ENCODE measurements at places on chromosomes 6 and 20.

- no peak for DNase-seq
Observed at GRCh38 chr6:146912730-146913685, 291.2 kb upstream of the STXBP5 start.

DNA sequence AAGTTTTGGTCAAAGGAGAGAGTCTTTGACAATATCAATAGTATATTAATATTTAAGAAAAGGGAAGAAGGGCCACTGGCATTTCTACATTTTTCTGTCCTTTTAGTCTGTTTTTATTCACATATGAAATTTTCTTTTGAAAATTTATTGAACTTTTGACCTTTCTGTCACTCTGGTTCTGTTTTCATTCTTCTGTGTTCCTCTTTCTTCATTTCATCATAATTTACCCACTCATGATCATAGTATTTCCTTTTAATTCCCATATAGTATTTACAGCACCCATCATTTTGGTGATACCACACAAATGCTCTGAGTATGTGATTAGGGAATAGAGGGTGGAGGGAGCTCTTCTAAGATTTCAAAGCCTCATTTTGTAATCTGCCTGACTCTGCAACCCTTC lies 142.8 kb downstream of the GJA1 start:
- no peak for DNase-seq

GRCh38 chr20:45343532-45344167 lies 4.6 kb downstream of the SDC4 start:
- no peak for DNase-seq

DNA sequence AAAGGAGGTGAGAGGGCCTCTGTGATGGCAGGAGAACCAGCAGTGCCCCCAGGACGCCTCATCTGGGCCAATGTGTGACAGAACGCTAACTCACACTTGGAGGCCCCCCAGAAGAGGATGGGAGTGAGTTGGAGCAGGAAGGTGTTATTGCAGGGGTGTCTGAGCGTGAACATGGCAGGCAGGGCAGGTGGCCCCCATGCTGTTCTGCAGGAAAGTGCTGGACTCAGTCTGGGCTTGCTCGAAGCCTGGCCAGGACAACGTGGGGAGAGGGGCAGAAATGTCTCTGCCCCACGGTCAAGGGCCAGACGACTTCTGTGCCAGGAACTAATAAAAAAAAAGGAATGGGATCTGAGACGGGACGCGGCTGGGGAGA lies 931 bp upstream of the EBF4 start:
- no peak for DNase-seq

GRCh38 chr6:10901770-10902169 lies 14.9 kb downstream of the SYCP2L start:
- peak; percentile 59 for DNase-seq

DNA sequence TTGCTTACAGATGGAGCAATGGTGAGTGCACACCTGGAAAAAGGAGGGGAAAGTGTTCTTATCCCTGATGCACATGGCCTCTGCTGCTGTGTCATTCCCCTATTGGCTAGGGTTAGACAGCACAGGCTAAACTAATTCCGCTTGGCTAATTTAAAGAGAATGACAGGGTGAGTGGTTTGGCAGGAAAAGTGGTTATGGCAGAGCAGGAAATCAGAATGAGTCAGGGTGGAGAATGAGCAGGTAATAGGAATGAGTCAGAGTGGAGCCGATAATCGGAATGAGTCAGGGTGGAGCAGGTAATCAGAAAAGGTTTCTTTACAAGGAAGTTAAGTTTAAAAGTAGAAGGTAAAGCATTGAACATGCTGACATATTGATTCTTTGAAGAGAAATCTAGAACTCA lies 355.5 kb upstream of the HTR1E start:
- no peak for DNase-seq

DNA sequence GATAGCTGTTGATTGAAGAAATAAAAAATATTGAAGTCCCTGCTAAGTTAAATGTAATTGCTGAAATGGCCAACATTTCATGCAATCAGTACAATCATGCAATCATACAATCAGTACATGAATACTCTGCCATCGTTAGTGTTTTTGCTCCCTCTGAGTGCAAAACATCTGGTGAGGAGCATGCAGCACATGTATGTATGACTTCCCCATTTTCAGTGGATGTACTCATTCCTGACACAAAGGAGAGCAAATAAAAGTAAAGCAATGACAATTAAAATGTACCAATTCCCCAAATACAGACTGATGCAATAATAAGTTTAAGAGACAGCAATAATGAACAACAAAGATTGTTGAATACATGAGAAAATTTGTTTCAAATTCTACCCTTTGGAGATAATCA lies 140.7 kb downstream of the PLCB1 start:
- DNase-seq: no peak

- no peak for DNase-seq
Observed at GRCh38 chr20:22723659-22724058, 139.3 kb upstream of the FOXA2 start.

DNA sequence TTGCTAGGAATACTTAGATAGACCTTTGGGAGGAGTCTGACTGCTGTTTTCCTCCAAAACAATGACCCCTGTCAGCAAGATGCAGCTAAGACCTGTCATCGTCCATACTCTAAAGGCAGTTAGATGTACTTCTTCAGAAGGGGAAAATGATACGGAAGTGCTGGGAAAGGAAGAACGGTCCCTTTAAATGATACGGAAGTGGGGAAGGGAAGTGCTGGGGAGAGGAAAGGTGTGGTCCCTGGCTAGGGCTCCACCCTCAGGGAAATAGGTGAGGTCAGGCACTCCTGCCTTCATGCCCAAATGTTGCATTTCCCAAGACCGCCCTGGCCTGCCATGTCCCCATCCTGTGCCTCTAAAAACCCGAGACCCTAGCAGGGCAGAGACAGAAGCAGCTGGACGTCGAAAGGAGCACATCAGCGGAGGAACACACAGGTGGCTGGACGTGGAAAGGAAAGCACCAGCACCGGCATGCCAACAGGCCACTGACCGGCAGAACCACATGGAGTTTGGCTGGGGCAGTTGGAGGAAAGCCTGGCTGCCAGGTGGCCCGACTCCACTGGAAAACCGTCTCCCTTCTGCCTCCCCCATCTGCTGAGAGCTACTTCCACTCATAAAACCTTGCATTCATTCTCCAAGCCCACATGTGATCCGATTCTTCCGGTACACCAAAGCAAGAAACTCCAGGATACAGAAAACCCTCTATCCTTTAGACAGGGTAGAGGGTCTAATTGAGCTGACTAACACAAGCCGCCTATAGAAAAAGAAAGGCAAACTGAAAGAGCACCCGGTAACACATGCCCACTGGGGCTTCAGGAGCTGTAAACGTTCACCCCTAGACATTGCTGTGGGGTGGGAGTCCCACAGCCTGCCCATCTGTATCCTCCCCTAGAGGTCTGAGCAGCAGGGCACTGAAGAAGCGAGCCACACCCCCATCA lies 94.6 kb downstream of the FAXC start:
- no peak for DNase-seq

- DNase-seq: no peak
Observed at GRCh38 chr20:37506152-37506725, 14.8 kb upstream of the NNAT start.

Data from GM12878 (cell line).